ENCODE measurements at places on chromosomes 6 and 20.

DNA sequence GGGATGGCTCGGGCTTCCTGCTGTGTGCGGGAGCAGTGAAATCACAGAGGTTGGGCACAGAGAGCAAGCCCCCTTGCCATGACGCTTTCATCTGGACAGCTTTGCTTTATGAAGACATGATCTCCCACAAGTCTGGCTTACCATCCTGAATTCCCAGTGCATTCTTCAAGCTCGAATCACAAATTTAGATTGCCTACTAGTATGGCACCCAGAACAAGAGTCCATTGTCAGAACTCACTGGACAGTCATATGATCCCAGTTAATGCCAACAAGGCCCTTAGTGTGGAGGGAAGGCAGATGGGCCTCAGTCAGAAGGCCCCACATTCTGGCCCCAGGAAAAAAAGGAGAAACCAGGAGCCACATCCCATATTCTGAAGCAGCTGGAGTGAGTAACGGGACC, 147.3 kb upstream of the FOXQ1 start:
- no peak for DNase-seq

- DNase-seq: no peak
Observed at GRCh38 chr6:154298297-154298696, 58.3 kb downstream of the IPCEF1 start.

DNA sequence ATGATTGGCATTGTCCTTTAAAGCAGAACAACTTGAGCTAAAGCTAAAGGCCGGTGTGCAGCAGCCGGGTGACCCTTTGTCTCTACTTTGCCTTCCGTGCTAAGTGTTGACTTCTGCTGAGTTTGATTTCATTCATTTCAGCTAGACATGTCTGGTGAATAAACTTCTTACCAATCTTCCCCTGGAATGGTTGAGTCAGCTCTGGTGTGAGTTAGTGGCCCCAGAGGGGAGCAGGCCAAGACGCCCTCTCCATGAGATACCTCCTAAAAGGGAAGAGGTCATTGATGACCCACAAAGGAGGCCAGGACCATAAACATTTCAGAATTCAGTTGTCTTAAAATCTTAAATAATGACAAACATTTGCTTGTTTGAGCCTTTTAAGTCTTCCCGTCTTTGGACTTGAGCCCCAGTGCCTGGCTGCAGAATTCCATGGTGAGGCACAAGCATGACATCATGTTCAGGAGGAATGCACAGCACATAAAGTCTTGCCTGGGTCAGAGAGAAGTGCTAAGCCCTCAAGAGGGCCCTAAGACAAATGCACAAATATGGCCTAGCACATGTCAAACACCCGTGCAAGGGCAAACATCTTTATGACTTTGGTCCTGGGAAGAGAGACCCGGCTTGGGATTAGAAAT, 96.3 kb upstream of the NEDD9 start:
- DNase-seq: no peak

GRCh38 chr6:141460743-141461484, 671.8 kb upstream of the GJE1 start:
- DNase-seq: no peak

DNA sequence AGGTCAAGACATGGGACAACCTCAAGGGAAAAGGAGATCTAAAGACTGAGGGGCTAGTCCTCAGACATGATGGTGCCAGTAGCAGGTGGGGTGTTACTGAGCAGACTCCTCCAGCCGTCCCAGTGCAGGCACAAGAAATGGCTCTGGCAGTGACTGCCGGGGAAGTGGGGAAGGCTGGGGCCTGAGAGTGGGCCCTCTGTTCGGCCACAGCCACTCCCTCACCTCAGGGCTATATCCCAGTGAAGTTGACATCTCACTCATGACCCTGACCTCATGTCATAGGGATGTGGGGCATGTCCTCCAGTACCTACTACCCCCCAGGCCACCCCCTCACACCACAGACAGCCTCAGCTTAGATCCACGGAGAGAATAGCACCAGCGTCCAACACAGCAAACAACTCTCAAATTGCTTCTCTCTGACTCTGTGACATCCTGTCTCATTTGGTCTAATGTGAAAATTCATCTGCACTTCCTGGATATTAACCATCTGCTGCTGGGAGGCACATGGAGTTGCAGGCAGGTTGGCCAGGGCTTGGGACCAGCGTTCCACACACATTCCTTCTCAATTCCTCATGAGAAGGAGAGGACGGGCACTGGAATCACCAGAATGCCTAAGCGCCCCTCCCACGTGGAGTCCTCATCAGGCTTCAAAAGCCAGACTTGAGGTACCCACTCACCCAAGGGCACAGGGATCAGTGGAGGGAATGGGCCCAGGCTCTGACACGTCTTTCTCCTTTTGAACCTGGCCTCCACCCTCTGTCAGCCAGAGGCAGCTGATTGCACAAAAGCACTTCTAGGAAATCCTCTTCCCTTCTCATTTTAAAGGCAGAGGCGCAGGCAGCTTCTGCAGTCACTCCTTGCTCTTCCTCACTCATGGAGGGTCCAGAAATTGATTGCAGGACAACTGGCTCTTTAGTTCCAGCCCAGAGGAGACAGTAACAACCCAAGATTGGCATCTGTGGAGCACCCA, 163.6 kb upstream of the CST7 start:
- DNase-seq: no peak

Data from esophagus squamous epithelium (tissue), 5 donors.